ENCODE measurements at places on chromosomes 11 and 22.

DNA sequence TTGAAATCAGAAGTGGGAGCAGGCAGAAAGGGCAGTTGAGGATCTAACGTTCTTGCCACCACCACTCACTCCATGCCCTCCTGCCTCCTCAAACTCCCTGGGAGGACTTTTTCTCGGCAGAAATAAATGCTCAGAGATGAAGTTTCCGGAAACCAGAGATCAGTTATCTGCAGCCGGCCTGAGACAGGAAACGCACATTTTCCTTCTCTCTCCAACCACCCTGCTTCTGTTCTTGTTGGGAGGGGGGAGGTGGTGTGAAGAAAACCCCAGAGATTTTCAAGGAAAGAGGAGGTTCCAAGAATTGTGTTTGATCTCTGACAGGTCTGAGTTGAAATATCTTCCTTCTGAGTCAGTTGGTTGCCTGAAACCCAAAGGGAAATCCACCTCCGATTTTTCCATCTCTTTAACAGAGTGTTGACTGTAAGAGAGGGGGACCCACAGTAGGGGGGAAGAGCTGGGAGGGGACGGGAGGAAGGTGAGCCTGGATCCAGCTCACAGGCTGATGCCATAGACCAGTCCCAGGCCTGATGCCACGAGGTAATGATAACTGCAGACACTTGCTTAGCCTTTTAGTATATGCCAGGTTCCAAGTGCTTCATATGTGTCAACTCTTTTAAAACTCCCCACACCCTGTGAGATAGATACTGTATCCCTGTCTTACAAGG lies 100.8 kb downstream of the TRAF6 start:
- no peak for DNase-seq

- DNase-seq: no peak
Measured at GRCh38 chr22:46158283-46158682, 8.0 kb downstream of the PPARA start.

- no peak for DNase-seq
Measured at GRCh38 chr11:133160754-133161153, 371.5 kb downstream of the OPCML start.

- DNase-seq: no peak
Measured at GRCh38 chr11:66409226-66409625, 11.6 kb upstream of the NPAS4 start.

DNA sequence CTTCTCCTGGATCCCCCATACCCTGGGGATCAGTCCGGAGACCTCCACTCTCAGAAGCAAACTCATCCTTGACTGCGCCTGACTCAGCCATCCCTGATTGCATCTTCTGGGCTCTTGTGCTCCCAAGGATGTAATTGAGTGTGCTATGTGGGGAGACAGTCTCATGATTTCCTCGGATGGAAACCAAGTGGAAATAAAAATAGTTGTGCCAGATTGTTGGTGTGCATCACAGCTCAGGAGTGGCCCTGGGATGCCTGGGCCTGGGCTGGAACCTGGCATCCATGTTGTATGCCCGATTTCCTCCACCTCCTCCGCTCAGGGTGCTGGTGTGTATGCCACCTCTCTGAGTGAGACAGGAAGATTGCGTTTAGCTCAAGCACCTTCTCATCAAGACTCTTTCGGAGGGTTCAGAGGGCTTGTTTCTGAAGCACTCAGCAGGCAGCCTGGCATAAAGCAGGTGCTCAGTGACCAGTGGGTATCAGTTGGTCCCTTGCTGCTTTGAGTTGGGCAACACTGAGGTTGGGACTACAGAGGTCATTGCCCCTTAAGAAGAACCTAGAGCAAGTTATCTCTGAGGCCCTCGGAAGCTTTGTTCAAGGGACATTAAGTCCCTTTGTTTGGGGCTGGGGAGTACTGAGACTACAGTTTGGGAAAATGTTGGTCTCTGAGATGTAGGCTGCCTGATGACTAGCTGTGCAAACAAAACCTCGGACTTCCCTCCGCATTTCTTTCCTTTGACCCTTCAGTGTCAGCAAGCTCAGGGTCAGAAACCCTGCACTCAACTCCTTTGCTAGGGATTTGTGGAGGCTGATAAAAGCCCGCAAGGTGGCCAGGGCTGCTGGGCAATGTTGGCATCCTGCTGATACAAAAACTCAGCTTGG lies 24.8 kb upstream of the MICAL2 start:
- no peak for DNase-seq

- no peak for DNase-seq
Measured at GRCh38 chr22:45227645-45228400, 12.9 kb downstream of the KIAA0930 start.

DNA sequence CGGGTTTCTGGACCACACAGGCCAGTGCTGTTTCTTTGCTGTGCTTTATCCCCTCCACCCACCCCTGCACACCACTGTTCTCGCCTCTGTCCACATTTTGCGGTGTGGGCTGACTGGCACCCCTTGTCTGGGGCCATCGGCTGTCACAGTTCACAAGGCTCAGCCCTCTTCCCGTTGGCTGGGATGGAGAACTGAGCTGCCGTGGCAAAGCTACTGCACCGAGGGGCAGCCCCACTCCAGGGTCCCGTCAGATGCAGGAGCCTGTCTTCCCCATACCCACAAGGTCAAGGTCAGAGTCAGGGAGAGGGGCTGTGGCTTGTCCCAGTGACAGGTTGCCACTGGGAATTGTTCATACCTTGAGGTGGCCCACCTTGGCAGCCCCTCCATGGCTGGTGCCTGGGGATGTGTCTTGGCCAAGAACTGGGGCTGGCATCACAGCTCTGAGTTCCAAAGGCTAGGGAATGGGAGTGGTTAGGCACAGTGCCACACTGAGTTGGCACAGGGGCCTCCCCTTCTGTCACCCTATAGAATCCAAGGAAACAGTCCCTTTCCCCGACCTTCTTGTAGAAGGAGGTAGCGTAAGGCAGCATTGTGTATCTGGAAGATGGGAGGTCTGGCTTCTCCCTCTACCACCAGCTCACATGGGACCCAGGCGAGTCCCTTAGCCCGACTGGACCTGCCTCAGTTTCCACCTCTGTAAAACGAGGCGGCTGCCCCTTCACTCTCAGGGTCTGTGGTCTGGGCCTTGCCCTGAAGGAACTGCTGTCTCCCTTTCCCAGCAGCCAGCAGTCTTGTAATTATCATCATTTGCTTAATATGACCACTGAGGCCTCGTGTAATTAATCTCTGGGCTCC lies 3.4 kb downstream of the GRK2 start:
- DNase-seq: no peak
